ENCODE measurements at places on chromosomes 7 and 10.

- no peak for DNase-seq
These were observed 470.2 kb downstream of the PAXIP1 start for GRCh38 chr7:154532771-154533170.

DNA sequence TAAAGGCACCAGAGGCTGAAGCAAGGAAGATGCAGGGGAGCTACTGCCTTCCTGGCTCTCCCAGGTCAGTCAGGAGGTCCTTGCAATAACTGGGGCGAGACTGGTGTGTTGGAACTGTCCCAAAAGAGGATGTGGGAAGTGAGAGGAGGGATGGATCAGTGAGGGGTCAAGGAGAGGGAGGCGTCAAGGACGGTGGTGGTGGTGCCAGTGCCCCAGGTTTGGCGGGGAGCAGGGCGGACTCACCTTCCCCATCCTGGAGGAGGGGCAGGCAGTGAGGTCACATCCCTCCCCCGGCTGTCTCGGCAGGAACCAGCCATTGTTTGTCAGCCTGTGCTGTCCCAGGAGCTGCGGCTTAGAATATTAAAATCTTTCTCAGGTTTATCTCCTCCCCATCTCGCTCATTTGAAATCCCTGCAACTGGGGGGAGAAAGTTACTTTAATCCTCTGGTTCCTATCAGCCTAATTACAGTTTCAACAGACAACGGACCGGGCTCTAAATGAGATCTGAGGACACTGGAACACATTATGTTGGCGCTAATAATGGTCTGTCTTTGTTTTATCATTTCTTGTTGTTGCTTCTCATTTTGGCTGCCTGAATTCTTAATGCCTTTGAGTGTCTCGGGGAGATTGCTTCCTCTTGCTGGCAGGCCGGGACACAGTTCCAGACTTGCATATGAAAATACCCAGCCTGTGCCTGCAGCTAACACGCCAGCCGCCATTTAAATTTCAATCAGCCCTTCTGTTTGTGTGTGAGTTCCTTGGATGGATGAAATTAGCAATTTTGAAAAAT, 387.5 kb downstream of the RPS24 start:
- no peak for DNase-seq

DNA sequence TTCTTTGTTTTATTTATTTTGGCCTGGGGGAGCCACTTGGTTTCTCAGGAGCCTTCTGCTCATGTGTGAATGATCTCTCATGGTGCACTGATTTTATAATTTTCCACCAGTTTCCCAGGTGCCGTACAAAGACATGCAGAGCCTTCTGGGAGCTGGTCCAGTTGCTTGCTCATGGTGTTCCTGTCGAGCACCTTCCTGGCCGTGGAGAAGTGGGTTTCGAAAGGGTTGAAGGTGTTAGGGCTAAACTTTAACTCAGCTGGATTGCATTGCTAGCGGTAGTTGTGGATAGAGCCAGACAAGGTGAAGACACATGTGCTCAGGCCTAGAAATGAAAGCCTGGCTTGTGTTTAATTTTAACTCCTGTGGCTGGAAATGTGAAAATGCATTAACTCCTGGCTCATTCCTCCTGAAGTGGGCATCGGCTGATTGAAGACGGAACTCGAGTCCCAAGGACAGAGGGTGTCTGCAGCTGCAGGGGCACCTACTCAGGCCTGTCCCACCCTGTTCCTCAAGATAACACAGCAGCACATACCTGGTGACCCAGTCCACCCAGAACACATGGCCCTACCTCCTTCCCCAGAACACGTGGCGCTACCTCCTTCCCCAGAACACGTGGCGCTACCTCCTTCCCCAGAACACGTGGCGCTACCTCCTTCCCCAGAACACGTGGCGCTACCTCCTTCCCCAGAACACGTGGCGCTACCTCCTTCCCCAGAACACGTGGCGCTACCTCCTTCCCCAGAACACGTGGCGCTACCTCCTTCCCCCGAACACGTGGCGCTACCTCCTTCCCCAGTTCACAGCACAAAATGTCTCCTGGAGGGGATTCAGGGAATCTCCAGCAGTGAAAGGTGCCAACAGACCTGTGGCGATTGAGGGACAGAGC, 133.2 kb downstream of the WDR37 start:
- no peak for DNase-seq

- no peak for DNase-seq
These were observed 14.9 kb upstream of the HSPA12A start for GRCh38 chr10:116757246-116757645.

DNA sequence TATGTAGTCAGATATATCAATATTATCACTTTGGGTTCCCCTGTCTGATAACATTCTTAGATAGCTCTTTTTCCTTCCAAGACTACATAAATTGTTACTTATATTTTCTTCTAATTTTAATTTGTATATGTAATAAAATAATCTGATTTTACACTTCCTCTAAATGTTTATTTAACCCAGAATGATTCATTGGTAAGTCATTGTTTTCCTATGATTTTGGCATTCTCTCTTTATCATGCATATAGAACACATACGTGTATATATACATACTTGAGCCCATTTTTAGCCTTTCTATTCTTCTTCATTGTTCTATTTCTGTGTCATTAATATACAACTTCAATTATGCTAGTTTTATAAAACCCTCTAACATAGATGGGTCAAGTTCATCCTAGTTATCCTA, 16.6 kb downstream of the SFTPD start:
- DNase-seq: no peak

GRCh38 chr10:27503498-27504006, 552 bp upstream of the RAB18 start:
- DNase-seq: no peak

DNA sequence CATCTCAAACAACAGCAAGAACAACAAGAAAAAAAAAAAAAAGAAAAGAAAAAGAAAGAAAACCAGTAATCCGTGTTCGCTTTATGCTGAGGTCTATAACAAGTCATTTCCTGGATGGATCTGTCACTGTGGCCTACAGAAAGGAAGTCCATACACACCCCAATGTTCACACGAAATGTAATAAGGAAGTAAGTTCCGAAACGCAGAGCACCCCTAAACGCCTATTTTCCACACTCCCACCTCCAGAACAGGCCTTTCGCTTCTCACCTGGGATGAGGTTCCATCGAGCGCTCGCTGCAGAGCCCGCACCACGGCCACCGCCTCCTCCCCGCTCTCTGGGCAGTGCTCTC, 735 bp downstream of the ZNF394 start:
- no peak for DNase-seq

GRCh38 chr10:75297021-75297599, 61.4 kb upstream of the COMTD1 start:
- DNase-seq: no peak

DNA sequence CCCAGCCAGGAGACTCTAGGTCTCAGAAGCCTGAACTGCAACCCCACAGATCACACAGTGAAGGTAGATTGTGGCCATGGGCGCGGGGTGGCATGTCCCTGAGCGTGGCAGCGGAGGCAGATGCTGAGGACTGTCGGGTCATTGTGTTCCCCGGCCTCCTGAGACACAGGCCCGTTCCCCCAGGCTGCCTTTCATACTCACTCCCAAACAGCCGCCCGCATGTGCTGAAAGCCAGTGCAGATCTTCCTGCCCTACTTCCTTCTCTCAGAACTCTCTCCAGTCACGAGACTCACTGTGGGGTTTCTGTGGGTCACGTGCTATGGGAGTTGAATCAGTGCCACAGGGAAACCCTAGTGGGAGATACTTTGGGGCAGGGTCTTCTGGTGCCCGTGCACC, 48.0 kb downstream of the ZNF467 start:
- no peak for DNase-seq

DNA sequence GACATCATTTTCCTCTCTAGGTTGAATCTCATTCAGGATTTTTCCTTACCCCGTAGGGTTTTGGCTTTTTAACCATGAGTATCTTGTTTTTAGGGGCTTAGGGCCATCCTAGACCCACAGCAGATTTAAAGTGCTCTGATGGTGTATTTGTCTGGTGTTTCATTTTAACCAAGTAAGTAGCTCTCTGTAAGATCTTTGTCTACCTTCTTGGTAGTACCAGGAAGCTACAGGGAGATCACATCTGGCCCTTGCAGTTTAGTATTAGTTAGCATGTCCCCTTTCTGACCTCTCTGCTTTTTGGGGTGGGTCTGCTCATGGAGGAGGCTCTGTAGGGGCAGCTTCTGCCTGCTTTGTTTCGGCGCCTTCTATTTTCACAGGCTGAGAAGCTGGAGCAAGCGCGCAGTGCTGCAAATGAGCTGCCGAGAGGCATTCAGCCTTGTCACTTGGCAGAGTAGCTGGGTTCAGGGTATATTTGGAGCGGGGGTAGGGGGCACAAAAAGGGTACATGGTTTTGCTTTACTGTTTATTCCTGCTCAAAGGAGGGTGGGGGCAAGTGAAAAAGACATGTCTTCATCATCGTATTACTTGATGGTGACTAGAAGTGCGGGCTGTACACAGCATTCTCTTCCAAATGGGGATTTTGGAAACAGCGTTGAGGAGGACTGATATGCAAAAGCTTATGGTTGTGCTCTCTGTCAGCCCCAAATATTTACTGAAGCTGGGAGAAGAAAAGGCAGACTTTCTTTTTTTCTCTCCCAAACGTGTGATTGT, 146.3 kb downstream of the CELF2 start:
- no peak for DNase-seq

- DNase-seq: peak; percentile 26
These were observed 37.3 kb downstream of the DNAH11 start for GRCh38 chr7:21580073-21580521.

GRCh38 chr7:95545673-95546072, 50.6 kb downstream of the PDK4 start:
- DNase-seq: no peak

DNA sequence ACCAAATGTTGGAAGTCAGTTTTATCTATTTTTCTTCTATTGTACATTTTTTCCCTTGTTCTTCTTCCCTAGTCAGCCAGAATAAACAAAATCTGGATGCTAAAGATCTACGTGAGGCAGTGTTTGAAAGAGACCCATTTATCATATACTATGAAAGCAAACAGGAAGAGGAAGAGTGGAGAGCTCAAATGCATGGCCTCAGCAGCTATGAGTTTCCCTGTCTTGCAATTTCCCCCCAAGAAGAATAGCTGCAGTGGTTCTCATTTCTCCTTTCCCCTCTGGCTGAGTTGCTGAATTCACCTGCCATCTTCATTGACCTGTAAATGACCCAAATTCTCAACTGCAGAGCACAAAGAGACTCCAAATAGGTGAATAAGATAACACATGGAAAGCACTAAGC, 347.1 kb upstream of the NRP1 start:
- no peak for DNase-seq

DNA sequence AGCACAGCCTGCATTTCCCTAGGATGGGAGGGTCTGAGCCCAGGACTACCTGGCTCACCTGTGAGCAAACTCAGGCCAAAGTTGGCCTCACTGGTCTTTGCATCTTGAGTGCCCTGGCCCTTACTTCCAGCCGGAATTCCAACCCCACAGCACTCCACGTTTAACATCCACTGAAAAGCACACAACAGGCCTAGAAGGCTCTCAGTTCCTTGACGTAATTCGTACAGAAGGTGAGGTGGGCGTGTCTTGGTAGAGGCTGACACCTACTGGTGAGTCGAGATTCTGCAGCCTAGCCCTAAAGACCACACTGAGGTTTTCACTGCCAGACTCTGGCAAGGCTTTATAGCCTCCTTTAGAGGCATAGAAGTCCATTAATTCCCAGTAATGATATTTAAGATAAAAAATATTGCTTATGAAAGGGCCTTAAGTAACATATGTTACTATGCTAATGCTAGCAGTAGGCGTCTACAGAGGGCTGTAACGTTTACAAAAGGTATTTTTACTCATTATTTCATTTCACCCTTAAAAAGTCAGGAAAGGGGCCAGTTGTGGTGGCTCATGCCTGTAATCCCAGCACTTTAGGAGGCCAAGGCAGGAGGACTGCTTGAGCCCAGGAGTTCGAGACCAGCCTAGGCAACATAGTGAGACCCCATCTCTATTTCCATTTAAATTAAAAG, 95.8 kb downstream of the HIP1 start:
- DNase-seq: peak; percentile 41

- DNase-seq: no peak
These were observed 27.1 kb downstream of the OGDH start for GRCh38 chr7:44633254-44634186.

DNA sequence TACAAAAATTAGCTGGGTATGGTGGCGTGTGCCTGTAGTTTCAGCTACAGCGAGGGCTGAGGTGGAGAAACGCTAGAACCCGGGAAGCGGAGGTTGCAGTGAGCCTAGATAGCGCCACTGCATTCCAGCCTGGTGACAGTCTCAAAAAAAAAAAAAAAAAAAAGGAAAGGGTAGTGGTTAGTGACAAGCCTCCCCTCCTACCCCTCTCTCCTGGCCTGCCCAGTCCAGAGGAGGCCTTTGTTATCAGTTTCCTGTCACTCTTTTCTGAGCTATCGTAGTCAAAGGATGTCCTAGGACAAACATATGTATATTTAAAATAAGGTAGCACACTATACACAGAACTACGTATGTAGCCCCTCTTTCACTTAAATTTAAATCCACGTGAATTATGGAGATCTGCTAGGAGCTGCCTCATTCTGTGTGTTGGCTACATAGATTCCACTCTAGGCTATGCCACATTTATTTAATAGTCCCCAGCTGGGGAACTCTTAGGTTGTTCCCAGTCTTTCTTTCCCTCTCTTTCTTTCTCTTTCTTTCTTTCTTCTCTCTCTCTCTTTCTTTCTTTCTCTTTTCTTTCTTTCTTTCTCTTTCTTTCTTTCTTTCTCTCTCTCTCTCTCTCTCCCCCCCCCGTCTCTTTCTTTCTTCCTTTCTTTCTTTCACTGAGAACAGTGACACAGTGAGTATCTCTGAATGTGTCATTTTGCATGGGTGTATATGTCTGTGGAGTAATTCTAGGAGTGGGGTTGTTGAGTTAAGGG, 3.9 kb downstream of the TSPAN15 start:
- DNase-seq: no peak

- DNase-seq: no peak
These were observed 120.4 kb upstream of the SDK1 start for GRCh38 chr7:3180604-3181003.

DNA sequence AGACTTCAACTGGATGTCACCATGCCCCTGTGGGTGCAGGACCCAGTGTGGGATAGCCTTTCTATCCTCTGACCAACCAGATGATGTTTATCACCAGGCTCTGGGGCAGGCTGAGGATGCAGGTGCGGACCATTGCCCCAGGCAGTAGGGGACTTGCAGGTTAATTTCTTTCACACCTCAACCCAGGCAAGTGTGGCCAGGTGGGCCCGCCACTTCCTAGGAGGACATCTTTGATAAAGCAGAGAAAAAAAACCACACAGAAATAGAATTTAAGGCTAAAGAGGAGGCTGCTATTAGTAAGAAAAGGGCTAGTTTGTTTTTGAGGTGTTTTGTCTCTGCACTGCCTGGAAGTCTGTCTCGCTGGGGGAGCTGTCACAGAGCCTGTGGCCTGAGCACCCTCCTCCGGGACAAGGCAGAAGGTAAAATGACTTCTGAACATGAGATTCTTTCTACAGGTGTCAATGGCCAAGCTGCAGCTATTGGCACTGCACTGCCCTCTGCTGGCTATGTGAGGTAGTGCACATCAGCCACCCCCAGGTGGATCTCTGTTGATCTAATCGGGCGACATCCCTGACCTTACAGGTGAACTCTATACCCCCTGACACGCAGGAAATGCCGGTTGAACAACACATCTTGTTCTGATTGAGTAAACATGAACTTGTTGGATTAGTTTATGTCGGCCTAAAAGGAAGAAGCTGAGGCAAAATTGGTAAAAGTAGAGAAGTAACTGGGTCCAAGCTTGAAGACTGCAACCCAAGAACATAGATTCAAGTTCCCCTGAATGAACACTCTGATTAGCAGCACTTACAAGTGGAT, 21.0 kb downstream of the UPP1 start:
- DNase-seq: peak; percentile 25
